ENCODE measurements at places on chromosomes 5 and 9.
A peak's percentile ranks its signal among the peaks of the same experiment; 100 is the strongest.

DNA sequence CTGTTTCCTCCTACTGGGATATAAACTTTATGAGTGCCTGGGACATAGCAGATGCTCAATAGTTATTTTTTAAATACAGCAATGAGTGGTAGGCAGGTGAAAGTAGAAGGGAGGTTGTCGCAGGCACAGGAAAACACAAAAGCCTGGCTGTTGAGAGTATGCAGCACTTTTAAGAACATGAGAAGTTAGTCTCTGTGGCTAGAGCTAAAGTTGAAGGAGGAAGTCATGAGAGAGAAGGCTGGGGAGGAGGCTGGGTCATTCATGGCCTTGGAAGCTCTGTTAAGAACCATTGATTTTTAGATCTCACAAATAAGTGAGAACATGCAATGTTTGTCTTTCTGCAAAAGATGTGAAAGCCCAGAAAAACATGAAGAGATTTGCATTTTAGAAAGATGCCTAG lies 126.7 kb downstream of the PRKACG start:
- DNase-seq, result no peak

GRCh38 chr5:96640696-96641095 lies 21.5 kb upstream of the CAST start:
- DNase-seq, result no peak

DNA sequence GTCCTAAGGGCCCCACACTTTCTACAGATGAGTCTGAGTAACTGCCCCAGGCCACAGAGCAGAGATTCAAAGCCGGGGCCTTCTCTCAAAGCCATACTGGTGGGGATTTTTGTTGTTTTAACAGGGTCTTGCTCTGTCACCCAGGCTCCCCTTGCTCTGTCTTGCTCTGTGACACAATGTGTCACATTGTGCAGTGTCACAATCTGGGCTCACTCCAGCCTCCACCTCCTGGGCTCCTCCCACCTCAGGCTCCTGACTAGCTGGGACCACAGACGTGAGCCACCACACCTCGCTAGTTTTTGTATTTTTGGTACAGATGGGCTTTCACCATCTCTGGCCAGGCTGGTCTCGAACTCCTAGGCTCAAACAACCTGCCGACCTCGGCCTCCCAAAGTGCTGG lies 8.6 kb downstream of the AGPAT2 start:
- DNase-seq, result no peak

- DNase-seq, result no peak
Measured at GRCh38 chr5:17737092-17737491, 102.8 kb downstream of the TAF11L14 start.

- peak; percentile 53 for DNase-seq
Measured at GRCh38 chr9:126499005-126499910, 114.5 kb upstream of the LMX1B start.

- DNase-seq, result no peak
Measured at GRCh38 chr5:132049093-132049492, 11.4 kb upstream of the IL3 start.
